ENCODE measurements at places on chromosomes 7 and 10.
A peak's percentile ranks its signal among the peaks of the same experiment; 100 is the strongest.

DNA sequence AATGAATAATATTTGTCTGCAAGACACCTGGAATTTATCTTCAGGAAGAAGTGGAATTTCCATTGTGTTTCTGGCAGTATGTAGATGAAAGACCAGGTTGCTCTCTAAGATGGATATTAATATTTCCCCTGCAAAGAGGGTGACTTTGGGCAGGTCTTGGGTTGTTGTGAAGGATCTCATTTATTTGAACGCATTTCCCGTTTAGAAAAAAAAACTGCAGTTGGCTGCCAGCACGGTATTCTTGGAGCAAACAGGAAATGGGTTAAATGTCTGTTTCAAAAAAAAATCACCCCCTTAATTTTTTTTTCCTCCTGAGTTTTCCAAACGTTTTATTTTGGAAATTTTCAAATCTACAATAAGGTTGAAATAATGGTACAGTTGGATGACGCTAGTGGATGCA is 11.5 kb downstream of the EIF4H start:
- no peak for DNase-seq

GRCh38 chr10:109259293-109259692 is 664.0 kb downstream of the XPNPEP1 start:
- DNase-seq: no peak

DNA sequence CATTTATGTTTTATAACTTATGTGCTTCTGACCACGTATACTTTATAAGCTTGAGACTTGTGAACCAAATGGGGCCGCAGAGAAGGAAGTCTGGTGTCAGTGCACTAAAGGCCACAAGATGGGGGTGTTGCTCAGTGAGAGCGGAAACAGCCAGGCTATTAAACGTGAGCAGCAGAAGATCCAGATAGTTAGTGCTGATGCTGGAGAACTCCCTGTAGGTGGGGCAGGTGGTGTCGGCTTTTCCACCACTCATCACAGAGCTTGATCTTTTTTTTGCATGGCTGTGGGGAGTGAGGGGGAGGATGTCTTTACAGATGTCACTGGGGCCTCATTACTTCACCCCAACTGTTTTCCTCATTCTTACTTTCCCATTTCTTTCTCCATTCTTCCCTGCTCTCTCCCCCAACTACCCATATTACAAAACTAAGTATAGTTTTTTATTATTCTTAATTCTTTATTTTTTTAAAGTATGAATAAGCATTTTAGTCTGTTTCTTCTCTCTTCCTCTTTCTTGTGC is 34.7 kb downstream of the ACADSB start:
- DNase-seq: peak; percentile 37

- no peak for DNase-seq
Observed at GRCh38 chr10:96747734-96748550, 27.6 kb upstream of the PIK3AP1 start.

- DNase-seq: no peak
Observed at GRCh38 chr7:5709347-5709950, 72.0 kb downstream of the RNF216 start.

DNA sequence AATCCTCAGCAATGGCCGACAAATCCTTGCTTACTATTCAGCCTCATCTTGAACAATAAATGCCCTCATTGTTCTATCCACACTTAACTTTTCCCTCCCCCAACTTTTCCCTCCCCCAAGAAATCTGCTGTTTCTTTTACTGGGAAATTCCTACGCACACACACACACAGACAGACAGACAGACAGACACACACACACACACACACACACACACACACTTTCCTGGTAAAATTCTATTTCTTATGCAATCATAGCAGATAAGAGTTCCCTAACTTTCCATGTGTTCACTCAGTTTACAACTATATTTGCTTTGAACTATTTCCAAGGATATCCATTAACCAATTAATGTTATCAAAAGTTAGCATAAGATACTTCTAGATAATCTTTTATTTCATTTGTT is 52.9 kb downstream of the RELN start:
- no peak for DNase-seq

DNA sequence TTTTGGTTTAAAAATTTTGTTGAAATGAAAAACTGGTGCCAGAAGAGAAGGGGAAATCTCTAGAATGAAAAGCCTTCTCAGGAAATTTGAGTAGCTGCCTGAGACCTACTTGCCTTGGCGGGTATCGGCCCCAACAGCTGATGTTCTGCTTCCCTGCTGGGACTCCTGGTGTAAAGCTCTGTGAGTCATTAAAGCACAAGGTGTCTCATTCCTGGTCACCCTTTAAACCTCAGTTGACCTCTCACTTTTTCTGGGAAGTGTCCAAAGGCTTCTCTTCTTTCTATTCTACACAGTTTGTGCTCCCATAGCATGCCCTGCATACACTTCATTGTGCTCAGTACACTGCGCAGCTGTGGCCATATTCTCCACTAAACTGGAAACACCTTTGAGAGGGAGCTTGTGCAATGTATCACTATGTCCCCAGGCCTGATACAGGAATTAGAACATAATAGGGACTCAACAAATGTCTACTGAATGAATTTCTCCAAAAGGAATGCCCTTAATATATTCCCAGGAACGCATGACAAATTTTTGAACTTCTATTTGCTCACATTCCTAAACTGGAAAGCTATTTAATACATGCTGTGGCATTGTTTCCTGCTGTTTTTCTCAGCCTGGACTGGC is 303.9 kb downstream of the SDHAF3 start:
- no peak for DNase-seq

- DNase-seq: no peak
Observed at GRCh38 chr10:43775384-43775783, 126.7 kb upstream of the ZNF32 start.

GRCh38 chr10:12027539-12027938 is 15.1 kb downstream of the UPF2 start:
- DNase-seq: no peak

DNA sequence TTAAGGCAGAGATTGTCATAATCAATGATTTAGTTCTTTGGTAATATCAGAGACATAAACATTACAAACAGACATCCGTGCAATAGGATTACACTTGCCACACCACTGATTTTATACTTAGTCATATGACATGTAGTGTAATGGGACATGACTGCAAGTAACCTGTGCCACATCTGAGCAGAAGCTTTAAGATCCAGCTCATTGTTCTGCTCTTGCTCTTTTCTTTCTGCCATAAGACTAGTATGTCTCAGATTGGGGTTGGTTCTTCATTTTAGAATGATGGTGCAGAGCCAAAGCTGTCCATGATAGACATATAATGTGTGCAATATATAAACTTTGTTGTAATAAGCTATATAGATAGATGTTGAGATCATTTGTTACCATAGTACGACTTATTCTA is 119.7 kb upstream of the SEMA3A start:
- DNase-seq: no peak

- no peak for DNase-seq
Observed at GRCh38 chr10:88541116-88541626, 41.9 kb downstream of the RNLS start.

DNA sequence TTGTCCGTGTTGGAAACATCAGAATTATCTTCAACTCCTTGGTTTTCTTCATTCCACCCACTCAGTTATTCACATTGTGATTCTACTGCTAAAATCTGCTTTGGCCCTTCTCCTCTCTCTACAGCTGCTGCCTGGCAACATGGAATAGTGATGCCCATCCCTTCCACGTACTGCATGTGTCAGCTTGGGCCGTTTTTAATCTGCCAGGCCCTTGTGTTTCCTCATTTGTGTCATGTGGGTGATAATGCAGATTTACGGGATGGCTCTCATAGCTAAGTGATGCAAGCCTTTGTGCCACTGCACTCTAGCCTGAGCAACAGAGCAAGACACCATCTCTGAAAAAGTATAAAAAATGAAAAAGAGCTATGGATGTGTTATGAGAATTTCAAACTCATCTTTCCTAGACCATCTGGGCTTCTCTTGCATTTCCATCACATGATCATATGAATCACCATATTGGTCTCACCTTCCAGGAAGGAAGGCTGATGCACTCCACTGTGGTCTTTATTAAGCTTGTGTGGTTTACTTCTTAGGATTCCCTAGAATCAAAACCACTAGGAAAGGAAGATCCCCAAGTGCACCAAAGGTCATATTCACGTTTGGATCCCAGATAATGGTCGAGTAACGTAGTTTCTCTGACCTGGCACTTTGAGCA is 20.6 kb upstream of the CELF2 start:
- no peak for DNase-seq

DNA sequence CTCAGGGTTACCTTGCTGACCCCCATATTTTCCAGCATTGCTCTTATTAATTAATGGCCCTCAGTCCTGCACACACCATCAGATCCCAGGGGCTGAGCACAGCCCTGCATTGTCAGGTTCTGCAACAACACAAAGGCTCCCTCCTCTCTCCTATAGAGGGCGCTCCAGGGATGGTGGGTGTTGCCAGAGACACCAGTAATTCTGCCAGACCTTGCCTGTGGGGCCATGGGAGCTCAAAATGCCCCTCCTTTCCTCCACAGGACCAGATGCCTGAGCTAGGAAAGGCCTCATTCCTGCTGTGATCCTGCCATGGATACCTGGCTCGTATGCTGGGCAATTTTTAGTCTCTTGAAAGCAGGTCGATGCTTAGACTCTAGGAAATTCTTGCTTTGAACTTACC is 42.8 kb upstream of the PRSS58 start:
- no peak for DNase-seq

DNA sequence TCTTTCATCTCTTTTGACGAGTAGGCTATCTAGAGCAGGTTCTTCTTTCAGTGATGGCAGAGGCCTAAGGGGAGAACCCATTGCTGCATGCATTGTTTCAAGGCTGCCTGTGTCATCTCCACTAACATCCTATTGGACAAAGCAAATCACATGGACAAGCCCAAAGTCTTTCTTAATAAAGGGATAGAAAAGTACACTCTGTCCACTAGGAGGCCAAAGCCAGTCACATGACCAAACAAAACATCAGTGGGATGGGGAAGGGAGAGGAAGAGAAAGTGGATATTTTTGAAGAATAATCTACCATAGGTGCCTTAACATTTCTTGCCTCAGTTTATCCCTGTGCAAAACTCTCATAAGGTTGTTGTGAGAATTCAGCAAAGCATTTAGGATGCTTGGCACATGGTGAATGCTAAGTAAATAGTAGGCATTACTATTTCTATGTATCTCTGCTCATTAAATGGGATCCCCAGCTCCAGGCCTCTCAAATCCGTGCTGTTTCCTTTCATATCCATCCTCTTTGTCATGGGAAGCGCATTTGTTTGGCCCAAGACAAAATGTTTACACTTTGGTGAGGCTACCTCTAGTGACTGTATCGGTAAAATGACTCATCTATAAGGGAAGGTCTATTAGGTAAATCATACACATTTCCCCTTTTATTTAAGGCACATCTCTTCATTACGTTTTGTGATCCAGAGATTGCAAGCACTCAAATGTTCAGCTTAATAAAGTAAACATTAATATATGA is 16.7 kb upstream of the CADPS2 start:
- no peak for DNase-seq

DNA sequence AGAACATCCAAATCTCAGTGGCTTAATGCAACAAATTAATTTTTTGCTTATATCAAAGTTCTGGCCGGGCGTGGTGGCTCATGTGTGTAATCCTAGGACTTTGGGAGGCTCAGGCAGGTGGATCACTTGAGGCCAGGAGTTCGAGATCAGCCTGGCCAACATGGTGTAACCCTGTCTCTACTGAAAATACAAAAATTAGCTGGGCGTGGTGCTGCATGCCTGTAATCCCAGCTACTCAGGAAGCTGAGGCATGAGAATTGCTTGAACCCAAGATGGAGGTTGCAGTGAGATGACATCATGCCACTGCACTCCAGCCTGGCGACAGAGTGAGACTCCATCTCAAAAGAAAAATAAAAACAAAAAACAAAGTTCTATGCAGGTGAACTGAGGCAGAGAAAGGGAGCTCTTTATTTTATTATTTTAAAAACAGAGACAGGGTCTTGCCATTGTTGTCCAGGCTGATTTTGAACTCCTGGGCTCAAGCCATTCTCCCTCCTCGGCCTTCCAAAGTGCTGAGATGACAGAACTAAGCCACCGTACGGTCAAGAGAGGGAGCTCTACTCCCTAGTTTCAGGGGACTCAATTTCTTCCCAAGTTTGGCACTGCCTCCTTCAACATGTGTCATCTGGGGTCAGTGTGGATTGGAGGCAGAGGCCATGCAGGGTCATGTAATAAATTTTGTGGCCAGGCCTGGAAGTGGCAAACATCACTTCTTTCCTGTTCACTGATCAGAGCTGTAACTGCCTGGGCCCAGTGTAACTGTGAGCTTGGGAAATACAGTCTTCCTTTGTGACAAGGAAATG is 2.4 kb downstream of the ADCK2 start:
- peak; percentile 15 for DNase-seq

DNA sequence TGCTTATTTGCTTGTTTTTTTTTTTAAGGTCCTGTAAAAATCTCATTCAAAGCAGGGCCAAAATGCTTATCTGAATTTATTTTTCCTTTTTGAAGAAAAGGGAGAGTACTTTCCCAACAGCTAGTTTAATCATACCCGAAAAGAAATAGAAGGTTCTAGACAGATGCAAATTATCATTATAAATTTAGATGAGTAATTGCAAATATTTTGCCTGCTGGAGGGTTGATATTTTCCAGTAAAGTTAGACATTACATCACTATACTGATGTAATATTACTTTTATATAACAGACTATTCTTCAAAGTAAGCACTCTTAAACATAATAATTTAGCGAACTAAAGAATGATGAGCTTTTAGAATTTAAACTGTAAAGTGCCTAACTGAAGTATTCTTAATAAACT is 14.1 kb upstream of the CFAP69 start:
- DNase-seq: no peak

DNA sequence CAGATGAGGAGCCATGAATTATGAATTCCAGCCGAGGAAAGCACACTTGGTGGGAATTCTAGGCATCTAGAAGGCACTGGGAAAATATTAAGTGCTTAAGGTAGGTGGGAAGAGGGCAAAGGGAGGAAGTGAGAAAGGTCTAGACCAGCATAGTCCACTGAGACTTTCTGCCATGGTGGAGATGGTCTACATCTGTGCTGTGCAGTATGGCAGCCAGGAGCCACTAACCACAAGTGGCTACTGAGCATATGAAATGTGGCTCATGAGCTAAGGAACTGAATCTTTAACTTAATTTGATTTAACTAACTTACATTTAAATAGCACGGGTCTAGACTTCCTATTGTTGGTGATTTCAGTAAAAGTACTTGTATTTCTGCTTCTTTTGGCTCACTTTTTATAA is 82.5 kb upstream of the SEM1 start:
- no peak for DNase-seq

GRCh38 chr10:104591441-104591840 is 49.6 kb upstream of the SORCS3 start:
- DNase-seq: no peak

Data from NCI-H2081 (cell line).